ENCODE measurements at places on chromosomes 6 and 20.

DNA sequence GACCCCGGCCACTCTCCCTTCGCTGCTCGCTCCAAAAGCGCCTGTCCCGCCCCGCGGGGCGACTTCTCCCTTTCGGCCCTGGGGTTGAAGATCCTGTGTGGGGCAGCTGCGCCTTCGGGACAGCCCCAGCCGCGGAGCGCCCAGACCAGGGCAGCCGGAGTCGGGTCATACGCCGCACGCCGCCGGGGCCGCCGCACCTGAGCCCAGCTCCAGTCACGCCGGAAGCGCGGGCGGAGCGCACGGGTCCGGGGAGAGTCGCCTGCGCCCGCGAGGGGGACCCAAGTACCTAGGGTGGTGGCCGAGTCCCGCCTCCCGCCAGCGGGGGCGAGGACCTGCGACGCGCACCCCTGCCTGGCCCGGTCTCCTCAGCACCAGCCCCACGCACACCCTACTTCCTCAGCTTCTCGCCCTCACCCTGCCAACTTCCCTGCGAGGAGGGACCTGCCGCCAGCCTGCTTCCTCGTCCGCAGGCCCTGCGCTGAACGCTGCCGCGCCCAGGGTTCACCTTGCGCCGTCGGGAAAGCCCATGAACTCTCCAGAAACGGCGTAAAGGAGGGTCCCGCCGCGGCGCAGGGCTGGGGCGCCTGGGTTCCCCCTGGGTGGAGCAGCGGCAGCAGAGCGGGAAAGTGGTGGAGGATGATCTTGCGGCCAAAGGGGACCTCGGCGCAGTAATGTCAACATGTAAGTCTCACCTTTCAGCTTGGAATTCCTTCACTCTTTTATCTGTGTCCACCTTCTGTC lies at the start of gene ADGRG6:
TSS of gene ADGRG6 (plus strand) at position 357 of the 741 bp plus-strand sequence. CDS start at position 680, 323 bp downstream.
- DNase-seq = no peak

GRCh38 chr6:144912474-144912873 lies 627.3 kb downstream of the UTRN start:
- DNase-seq = no peak

DNA sequence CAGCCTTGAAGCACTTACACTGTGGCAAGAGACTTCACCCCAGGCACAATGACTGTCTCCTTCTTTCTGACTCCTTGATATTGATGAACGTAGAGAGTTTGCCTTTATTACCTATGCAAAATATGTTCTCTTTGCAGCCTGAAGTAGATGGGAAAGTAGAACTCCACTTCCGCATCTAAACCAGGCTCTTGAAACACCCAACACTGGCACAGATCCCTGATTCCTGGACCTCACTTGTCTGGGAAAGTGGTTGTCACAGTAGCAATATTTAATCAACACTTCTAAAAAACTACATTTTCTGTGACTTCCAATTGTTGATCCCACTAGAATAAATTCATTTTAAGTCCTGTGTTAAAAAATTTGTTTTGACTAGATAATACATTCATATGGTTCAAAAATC lies 143.1 kb downstream of the CDK19 start:
- no peak for DNase-seq

DNA sequence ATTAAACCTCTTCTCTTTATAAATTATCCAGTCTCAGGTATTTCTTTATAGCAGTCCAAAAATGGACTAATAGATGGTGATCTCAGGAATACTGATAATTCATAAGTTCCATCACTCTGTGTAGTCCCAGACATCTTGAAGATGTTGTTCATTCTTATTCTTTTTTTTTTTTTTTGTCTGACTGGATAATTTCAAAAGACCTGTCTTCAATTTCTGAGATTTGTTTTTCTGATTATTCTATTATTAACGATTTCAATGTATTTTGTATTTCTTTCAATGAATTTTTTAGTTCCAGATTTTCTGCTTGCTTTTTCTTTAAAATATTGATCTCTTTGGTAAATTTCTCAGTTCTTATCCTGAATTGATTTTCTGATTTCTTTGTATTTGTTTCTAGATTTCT lies 29.7 kb upstream of the ZNF337 start:
- no peak for DNase-seq

DNA sequence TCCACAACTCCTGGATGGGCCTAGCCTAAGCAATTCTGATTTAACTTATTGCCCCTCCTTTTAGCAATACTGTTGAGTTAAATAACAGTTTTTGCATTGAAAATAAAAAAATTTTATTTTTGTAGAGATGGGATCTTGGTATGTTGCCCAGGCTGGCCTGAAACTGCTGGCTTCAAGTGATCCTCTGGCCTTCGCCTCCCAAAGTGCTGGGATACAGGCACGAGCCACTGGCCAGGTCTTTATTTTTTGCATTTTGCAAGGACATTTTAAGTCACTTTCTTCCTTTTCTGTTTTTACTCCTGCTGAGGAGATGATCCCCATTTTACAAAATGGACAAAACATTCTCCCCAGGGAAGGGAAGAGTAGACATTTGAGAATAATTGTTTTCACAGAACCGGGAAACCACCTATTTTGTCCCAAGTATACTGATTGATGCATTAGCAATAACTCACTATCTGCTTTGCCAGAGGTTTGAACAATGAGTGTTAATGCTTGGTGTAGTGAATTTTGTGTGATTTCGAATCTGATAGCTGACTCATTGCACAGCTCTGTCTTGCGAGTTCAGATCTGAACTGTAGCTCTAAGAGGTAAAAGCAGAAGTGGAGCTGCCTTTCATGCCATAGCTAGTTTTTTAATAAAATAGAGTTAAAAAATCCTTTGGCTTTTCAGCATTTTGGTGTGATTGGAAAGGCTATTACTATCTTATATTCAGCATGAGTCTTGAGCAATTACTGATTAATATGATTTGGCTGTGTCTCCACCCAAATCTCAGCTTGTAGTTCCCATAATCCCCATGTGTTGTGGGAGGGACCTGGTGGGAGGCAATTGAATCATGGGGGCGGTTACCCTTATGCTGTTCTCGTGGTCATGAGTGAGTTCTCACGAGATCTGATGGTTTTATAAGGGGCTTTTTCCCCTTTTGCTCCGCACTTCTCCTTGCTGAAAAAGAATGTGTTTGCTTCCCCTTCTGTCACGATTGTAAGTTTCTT lies 20.9 kb downstream of the IGF2R start:
- DNase-seq = no peak

DNA sequence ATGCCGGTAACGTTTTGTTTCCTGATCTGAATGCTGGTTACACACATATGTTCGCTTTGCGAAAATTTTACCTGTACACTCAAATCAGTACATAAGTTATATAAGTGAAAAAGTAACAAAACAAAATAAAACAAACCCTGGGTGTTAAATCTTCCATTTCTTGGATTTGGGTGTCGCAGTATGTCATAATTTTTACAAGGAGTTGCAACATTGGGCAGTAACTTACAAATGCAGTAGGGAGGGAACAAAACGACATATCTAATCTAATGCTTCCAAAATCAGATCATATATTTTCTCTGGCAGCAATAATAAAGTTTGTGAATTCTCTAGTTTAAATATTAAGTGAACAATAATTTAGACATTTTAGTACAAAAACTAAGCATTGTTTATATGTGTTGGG lies 25.2 kb downstream of the SNX14 start:
- no peak for DNase-seq

DNA sequence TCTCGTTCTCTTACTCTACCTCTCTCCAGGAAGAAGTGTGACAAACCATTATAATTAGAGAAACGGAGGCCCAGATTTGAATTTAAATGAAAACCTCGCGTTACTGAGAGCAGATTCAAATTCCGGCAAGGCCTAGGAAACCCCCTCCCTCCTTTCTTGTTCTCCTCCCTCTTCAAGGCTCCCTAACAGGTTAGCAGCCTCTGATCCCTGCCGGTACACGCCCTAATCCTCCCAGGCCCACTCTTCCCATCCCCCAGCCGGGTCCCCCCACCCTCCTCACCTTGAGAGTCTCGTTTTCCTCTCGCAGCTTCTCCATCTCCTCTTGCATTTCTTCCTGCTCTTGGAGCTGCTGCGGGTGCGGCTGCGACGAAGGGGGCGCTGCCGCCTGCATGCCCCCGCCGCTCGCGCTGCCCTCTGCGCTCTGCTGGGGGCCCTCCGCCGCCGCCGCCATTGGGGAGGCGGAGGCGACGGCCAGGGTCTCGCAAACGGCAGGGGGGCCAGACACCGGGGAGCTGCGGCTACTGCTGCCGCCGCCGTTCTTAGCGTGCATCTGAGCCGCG lies 3.8 kb downstream of the MTCL3 start:
- peak; percentile 58 for DNase-seq

Measured in NCI-H1092 treated with DMSO at 0.1 percent for 48 hours (cell line).